ENCODE measurements at places on chromosomes 3 and 15.

DNA sequence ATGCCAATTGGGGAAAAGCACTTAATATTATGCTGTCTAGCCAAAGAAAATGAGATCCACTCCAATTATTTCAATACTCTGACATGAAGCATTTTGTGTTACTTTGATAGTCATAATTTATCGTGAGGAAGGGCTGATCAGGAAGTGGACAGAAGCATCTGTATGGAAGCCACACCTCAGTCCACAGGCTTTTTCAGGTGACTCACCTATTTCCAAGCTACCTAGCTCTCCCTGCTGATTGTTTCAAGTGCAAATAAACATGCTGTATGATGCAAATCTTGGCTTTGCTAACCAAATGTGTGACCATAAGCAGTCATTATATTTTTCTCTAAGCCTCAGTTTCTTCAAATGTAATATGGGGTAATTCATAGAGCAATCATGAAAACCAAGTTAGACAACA lies 30.8 kb upstream of the CPB1 start:
- no peak for DNase-seq

DNA sequence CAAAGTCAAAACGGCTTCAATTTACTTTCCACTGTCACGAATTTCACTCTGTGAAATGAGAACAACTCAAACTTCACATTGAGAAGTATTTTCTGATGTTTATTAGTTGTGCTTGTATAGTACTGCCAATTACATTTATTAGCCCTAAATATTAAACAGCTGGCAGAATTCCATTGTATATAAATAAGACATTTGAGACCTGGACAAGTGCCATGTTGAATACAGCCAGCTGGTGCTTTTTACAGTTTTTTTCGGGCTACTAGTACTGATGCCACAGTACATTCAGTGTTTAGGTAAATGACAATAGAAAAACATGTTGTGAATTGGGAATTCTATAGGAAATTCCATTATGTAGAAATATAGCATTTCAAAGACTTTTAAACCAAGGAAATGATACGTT lies 79.0 kb downstream of the EPHA3 start:
- DNase-seq: no peak

DNA sequence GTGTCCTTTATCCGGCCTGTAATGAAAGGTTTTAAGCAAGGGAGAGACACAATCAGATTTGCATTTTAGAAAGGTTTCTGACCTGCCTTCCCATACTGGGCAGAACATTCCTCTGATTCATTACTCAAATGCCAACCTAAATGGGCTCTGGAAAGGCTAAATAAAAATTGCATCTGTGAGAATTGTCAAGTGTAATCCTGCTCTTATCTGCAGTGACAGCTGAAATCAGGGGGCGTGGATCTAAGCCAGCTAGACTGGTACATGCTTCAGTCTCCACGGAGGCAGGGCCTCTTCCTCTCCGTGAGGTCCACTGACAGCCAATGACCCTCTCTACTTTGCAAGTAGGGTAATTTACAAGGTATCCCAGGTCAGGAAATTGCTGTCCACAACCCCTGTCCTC lies 32.5 kb upstream of the MINAR1 start:
- DNase-seq: no peak

GRCh38 chr3:46549989-46550388 lies 16.1 kb downstream of the LRRC2 start:
- no peak for DNase-seq

DNA sequence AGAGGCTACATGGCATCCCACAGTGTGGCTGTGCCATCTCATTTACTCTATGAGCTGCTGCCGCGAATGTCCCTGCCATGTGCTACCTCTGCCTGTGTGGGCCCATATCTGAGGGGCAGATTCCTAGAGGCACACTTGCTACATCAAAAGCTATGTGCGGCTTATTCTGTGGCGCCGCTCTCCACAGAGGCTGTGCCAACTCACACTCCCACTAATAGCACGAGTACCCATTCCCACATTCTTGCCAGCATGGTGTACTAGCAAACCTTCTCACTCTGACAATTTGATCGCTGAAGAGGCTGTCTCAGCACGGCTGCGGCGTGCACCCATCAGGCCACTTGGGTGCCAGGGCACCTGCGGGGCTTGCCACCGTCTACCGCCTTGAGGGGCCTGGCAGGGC lies 31.2 kb upstream of the MUSTN1 start:
- no peak for DNase-seq

GRCh38 chr3:116037954-116038911 lies 407.1 kb downstream of the LSAMP start:
- DNase-seq: peak; percentile 64

- DNase-seq: no peak
These were observed 69.4 kb downstream of the FEM1B start for GRCh38 chr15:68346979-68347378.

GRCh38 chr15:71472566-71472965 lies 337.8 kb upstream of the NR2E3 start:
- no peak for DNase-seq

DNA sequence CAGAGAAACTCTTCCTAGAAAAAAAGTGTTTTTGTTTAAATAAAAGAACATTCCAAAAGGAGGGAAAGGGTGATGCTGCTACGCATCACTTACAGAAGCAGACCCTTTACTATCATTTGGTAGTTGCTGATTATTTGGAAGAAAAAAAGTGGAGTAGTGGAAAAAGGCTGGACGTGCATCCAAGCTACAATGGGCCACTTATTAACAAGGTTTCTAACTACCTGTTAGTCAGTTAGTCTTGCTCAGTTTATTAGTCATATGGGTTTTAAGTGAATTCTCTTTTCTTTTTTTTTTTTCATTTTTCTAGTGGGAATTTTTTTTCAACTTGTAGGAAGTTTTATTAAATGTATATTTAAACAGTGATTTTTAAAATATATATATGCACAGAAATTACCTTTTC lies 866.0 kb downstream of the MCTP2 start:
- DNase-seq: no peak

- DNase-seq: no peak
These were observed 55.2 kb downstream of the UNC13C start for GRCh38 chr15:54033356-54033860.

DNA sequence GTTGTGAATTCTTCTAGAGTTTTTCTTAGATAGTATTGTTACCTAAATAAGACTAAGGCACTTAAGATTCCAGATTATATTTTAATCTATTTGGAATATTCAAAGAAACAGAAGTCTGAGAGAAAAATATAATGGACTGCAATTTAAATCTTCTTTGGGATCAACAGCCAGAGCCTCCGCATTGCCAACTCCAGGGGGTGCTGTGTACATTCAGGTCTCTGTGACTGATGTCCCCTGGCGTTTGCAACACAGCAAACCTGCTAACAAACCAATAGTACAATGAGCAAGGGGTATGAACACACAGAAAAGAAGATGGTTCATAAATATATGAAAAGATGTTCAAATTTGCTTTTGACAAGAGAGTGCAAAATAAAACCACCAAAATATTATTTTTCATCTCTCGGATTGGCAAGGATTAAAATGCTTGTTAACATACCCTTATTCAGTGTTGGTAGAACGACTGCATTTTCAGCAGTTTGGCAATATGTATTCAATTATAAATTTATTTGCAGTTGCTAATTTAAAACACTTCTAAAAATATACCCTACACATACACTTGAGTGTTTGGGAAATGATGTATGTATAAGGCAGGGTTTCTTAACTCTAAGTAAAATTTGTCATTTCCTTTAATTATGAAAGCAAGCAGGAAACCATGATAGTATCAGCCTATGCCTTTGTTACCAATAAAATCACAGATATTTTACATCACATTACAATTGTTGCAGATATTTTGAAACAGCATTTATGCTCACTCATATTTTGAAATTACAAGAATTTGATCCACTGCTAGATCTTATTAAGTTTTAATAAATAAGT lies 16.1 kb upstream of the TM4SF1 start:
- DNase-seq: peak; percentile 77

DNA sequence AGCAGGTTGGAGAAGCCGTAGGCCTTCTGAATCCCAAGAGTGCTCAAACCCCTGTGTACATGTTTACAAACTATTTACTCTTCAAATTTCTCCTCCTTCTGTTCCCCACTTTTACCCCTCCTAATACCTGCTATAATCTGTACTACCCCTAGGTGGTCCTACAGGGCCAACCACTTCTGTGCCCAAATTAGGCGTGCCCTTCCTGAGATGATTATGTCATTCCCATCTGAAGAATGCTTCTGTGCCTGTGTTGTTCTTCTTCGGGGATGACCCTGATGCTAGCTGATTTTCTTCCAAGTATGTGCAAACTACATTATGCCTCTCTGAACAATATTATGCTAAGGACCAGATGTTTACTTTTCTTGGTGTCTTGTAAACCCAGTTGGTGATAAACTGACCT lies 20.5 kb downstream of the RBP2 start:
- no peak for DNase-seq

GRCh38 chr3:151856118-151856517 lies 17.3 kb upstream of the SUCNR1 start:
- no peak for DNase-seq

DNA sequence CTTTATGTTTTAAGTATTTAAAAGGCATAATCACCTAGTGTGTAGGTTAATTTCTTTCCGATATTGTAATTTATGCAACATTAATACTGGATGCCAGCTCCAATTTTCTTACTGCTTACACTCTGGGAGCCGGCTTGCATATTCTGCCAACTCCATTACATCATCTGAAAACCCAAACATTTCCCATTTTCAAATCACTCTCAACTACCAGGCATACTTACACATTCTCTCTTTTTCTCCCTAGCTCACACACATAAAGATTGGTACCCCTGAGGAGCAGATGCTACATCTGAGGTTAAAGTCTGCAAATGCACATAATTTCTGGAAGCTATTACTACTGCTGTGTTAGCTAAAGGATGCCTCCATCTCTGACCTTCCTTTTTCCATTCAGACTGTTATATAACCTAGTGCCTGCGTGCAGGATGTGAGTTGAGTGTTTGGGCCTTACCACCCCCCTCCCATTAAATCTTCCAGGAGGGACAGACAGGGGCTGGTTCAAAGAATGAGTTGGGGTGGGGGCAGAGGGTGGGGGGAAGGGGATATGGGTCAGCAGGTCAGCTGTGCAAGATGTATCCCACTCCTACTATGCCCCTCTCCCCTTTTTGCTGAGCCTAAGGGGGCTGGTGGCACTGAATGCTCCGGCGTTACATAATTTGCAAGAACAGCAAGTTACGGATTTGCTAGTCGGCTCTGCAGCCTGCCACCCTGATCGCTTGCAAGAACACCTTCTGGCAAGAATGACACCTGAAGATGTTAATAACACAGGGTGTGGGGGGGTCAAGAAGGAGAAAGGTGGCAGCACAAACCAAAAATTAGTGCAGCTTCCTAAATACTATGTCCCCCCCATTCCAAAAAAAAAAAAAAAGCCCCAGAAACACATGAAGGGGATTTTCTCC lies 2.5 kb downstream of the RORA start:
- peak; percentile 43 for DNase-seq

GRCh38 chr3:15933439-15934139 lies 135.8 kb upstream of the ANKRD28 start:
- peak; percentile 46 for DNase-seq
